Uterus (tissue), 4 donors: ENCODE measurements at places on chromosomes 16 and 17.

- DNase-seq = no peak
Observed at GRCh38 chr16:89709716-89710432, 8.4 kb upstream of the SPATA2L start.

- DNase-seq = no peak
Observed at GRCh38 chr17:37485938-37486570, 3.6 kb upstream of the DUSP14 start.

DNA sequence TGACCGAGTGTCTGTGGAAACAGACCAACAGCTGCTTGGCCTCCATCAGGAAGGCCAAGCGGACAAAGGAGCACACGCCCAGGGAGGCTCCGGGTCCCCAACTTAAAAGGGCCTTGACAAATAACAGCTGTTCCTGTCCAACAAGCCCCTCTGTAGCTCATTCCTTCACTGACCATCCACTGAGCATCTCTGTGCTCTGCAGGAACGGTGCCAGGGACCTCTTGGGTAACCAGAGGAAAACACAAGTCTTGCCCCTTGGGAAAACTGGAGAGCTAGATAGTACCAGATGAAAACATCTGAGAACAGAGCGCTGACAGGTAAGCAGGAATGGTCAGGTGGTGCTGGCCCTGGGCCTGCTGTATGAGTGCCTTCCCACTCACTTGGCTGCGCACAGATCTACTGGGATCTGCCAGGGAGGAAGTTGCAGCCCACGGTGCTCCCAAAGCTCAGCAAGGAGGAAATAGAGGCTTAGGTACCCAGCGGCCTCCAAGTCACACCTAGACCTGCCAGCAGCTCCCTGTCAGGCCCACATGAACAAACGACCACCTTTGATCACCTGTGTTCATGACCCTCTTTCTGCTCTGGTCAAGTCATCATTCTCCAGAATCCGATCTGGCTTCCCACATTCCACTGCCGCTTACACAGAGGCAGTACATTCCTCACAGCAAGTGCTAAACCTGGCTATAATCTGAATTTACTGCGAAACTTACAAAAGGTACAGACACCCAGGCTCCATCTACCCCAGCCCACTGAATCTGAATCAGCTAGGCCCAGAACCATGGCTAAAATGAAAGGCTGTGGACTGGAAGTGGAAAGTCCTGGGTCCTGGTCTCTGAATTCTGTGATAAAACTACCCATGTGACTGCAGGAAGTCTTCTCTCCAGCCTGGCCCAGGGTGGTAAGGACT, 12.5 kb downstream of the DCAKD start:
- DNase-seq = peak; percentile 46

DNA sequence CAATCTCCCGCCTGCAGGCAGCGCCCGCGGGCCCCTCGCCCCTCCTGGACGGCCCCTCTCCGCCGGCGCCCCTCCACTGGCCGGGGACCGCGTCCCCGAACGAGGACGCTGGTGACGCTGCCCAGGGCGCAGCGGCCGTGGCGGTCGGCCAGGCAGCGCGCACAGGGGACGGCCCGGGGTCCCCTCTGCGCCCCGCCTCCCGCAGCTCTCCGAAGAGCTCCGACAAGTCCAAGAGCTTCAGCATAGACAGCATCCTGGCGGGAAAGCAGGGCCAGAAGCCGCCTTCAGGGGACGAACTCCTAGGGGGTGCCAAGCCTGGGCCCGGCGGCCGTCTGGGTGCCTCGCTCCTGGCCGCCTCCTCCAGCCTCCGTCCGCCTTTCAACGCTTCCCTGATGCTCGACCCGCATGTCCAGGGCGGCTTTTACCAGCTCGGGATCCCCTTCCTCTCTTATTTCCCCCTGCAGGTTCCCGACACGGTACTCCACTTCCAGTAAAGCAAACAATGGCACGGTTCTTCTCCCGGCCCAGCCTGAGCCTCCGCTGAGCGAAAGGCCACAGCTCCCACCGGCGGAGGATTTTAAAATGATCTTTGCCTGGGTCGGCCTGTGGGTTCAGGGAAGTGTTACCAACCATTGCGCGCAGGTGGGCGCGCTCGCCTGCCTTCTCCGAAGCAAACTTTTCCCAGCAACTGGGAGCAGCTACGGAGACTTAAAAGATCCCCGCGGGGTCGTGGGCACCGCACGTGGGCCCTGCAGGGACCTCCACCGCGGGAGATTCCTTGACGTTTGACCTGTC, 1.1 kb downstream of the FOXL1 start:
- DNase-seq = no peak

DNA sequence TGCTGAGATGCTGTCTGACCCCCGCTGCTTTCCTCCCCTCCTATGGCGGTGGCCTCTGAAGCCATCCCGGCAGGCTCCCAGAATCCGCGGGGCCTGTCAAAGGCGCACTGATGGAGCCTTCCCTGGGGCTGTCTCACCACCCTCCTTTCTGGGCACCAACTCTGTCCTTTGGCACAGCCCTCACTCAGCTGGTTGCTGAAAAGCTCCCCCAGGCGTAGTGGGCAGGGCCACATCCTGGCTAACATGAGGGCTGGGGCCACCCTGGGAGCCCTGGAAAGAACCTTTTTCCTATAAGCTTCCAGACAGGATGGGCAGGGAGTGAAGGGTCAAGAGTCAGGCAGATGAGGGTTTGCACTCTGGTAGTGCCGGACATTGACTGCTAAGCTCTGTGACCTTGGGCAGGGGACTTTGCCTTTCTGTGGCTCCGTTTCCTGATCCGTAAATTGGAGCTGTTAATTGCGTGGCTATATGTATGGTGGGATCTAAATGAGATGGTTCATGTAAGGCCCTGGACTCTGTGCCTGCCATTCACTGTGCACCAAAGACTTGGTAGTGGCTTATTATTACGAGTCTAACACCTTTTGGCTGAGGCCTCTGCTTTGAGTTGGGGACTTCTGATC, 27.6 kb upstream of the LASP1NB start:
- DNase-seq = no peak

DNA sequence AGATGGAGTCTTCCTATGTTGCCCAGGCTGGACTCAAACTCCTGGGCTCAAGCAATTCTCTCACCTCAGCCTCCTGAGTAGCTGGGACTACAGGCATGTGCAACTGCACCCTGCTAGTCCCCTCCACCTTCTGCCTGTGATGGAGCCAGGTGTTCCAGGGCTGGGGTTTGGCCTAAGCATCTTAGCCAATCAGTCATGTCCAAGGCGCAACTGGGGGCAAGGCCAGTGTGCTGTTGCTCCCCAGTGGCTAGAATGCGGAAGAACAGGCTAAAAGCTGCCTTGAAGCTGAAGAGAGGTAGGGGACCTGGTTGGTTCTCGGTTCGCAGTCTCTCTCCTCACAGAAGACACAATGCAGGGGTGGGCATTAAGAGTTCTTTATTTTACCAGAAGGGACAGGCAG, 18.6 kb downstream of the FLOT2 start:
- DNase-seq = no peak

- DNase-seq = no peak
Observed at GRCh38 chr17:19248151-19248927, 11.2 kb downstream of the EPN2 start.

DNA sequence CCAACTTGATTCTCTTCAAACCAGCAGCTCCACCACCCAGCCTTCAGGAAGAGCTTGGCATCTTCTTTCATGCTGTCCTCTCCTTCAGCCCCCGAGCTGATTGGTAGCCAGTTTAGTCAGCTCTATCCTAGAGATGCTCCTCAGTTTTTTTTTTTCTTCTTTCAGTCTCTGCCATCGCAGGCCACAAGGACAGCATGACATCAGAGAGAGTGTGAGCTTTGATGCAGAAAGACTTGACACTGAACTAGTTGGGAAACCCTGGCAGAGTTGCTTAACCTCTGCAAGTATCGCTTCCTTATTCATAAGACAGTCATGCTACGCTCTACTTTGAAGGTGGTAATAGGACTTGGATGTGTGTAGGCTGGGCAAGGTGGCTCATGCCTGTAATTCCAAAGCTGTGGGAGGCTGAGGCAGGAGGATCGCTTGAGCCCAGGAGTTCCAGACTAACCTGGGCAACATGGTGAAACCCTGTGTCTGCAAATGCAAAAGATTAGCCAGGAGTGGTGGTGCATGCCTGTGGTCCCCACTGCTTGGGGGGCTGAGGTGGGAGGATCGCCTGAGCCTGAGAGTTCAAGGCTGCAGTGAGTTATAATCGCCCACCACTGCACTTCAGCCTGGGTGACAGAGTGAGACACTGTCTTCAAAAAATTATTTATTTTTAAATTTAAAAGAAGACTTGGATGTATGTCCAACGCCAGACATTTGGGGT, 2.6 kb downstream of the CD300LB start:
- DNase-seq = no peak

GRCh38 chr17:57899822-57900221, 50.0 kb upstream of the MRPS23 start:
- peak; percentile 42 for DNase-seq

GRCh38 chr17:27153005-27153404, 140.9 kb upstream of the WSB1 start:
- no peak for DNase-seq

- no peak for DNase-seq
Observed at GRCh38 chr16:64412578-64413280, 709.1 kb downstream of the CDH11 start.

DNA sequence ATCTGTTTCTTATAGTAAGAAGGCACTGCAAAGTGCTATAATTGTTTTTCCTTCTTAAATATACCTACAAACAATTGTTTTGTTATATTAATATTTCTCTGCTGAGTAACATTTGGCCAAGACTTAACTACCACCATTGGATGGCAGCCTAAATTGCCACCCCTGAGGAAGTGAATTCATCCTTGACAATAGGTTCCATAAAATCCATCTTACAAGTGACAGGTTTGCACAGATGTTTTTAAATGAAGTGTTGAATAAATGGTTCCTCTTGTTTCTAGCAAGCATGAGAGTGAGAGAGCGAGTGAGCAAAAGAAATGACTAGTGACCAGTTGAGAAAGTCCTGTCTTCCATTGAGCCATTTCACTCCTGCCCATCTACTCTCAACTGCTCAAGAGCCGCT, 8.3 kb upstream of the MPHOSPH6 start:
- DNase-seq = no peak

- no peak for DNase-seq
Observed at GRCh38 chr16:46895399-46896313, 11.5 kb downstream of the GPT2 start.

DNA sequence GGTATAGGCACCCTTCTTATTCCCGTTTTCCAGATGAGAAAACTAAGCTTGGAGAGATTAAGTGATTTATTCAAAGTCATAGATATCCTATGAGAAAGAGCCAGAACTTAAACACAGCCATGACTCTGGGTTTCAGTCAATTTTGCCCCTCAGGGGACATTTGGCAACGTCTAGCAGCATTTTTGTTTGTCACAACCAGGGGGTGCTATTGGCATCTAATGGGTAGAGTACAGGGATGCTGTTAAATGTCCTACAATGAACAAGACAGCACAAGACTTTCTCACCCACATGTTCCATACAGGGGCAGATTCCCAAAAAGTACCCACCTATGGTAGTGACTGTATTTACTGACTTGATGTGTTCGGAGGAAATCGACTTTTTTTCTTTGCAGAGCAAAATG, 4.8 kb upstream of the SHISA9 start:
- no peak for DNase-seq

- no peak for DNase-seq
Observed at GRCh38 chr16:79360267-79360666, 240.3 kb downstream of the MAF start.

- DNase-seq = no peak
Observed at GRCh38 chr17:76635039-76635438, 8.5 kb downstream of the ST6GALNAC1 start.

GRCh38 chr16:11743308-11744074, 834 bp upstream of the TXNDC11 start:
- peak; percentile 44 for DNase-seq

DNA sequence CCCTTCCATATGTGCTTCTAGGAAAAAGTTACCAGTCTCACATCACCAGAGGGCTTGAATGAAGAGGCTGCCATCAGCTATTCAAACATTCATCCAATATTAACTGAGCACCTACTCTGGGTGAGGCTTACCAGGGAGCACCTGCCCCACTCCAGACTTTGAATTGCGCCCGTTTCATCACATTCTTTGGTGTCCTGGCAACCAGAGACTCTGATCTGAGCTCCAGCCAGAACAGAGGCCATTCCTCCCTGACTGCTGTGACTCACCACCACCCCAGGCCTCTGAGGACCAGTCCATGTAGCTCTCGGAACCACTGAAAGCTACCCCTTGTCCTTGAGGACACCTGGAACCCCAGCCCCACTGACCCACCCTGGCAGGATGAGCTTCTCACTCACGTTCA, at the start of gene C16orf96:
C16orf96 (plus strand) TSS at position 229 of the 400 bp plus-strand sequence; CDS start at position 379, 150 bp downstream.
- DNase-seq = no peak

- DNase-seq = no peak
Observed at GRCh38 chr16:49699841-49700175, 156.1 kb downstream of the ZNF423 start.

DNA sequence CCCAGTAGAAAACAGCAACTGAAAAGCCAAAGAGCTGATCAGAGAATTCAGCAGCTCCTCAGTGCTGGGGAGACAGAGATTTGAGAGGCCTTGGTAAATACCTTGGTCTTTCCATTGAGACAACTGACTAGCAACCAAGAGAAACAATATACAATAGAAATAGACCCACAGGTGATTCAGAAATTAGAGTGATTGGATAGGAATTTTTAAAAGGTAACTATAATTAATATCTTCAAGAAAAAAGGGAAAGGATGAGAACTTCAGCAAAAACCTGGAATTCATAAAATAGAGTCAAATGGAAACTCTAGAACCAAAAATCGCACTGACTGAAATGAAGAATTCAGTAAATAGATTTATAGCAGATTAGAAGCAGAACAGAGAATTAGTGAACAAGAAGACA, 32.5 kb upstream of the ITGAX start:
- no peak for DNase-seq

- DNase-seq = peak; percentile 65
Observed at GRCh38 chr17:7136266-7136877, 21.8 kb upstream of the ASGR2 start.

DNA sequence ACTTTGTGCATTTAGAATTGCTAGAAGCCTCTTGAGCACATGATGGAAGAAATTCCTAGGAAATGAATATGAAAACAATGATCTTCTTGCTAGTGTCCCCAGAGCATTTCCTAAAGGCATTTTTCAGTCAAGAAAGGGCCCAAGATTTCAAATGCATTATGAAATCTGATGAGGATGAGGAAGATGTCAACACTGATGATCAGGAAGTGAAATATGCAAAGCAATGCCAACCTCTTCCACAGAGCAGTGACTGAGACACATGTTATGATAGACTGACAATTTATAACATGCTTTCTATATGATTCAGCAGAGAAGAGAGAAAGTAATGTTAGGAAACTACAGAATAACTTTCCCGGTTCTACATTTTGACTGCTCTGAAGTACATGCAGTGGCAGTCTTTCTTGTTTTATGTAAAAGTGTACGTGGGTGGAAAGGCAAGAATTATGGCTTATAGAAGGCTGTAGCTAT, 859.1 kb upstream of the GOT2 start:
- no peak for DNase-seq

DNA sequence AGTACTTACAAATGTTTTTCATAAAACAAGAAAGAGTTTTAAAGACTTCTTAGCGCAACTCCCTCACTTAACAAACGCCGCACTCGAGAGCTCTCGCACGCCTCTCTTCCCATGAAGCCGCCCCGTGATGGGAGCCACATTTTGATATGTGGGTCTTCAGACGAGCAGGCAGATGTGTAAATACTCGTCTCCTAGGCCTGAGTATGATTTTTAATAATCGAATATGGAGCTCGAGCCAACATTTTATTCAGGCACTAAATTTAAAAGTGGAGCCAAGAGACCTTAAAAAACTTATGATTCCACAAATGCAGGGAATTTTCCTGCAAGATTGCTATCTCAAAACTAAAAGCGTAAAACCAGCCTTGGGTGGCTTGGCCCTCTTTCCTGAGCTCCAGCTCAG, 55.4 kb downstream of the IRX6 start:
- no peak for DNase-seq
